CD4-positive, alpha-beta T cell treated with Interleukin-6 for 4 hours (primary cell): ENCODE measurements at places on chromosomes 12 and 14.

- DNase-seq, result no peak
Measured at GRCh38 chr14:100893228-100893601, 10.3 kb downstream of the RTL1 start.

- DNase-seq, result no peak
Measured at GRCh38 chr14:40269436-40269835, 837.2 kb upstream of the FBXO33 start.

GRCh38 chr12:67811437-67812361, 163.2 kb downstream of the DYRK2 start:
- no peak for DNase-seq

DNA sequence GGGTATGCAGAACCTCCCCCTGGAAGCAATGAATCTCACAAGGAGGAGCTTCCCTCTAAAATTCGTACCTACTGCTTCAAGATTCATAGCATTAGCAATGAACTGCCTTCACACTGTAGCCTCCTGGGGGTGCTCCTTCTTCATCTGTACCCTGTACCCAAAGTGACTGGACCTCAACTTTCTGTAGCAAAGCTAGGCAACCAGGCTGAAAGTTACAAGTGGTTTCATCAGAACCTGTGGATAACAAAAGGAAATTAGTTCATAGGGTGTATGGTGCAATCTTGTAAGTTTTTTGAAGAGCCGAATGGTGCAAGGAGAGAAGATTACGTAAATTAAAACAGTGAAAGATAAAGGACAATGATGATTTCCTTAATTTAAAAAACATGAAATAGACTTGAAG, 1541.7 kb upstream of the FLRT2 start:
- no peak for DNase-seq
